ENCODE measurements at places on chromosomes 5 and 9.

- DNase-seq = no peak
These were observed 155.0 kb upstream of the PITX1 start for GRCh38 chr5:135189024-135189423.

GRCh38 chr9:115837618-115838017 lies 316.0 kb upstream of the PAPPA start:
- no peak for DNase-seq

DNA sequence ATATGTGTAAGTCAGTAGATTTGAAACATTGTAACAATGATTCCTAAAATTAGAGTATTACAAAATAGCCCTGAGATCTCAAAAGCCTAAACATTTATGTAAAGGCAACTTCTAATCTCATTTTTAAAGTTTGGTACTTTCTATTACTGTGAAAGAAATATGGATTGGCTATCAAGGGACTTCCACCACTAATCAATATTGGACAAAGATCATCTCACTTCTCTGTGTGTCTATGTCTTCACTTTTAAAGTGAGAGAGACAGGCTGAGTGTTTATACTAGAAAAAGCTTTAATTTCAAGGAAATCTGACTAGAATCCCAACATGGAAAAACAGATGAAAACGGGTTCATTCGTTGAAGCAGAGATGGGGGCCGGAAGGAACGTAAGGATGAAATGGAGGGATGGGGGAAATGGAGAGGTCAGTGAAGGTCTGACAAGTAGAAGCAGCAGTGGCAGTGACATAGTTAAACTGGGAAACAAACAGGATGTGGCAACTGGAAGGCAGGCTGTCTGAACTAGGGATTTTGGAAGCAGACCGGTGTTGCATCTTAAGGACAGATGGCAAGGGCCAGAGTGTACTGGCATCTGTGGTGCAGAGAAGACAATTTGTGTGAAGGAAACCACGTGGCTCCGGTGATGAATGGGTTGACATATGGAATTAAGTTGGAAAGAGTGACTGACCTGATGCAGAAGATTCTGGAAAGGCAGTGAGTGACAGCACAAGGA lies 60.8 kb downstream of the PDE4D start:
- DNase-seq = no peak

DNA sequence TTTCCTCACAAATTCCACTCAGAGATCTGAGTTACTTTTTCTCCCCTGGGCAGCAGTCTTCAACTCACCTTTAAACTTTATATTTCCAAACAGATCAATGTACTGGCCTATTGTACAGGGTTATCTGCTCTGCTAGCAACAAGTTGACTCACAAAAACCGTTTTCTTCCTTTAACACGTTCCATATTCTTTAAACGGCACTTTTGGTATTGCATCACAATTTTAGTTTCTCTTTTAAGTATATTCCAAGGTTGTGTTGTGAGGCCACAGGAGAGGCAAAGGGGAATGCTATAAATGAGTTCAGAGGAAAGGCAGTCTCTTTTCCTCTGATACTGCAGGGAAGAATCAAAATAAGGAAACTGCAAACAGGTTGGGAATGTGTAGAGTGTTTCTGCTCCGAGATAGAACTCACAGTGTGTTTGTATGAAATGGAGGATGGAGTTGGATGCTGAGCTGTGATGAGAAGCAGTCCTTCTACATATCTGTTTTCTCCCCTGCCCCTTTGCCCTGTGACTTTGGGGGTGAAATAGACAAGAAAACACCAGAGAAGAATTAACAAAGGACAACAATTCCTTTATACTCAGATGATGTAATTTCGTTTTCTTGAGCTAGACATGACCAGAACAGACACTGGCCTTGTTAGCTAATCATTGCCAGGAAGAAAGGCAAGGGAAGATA lies 9.9 kb upstream of the ALDOB start:
- no peak for DNase-seq

DNA sequence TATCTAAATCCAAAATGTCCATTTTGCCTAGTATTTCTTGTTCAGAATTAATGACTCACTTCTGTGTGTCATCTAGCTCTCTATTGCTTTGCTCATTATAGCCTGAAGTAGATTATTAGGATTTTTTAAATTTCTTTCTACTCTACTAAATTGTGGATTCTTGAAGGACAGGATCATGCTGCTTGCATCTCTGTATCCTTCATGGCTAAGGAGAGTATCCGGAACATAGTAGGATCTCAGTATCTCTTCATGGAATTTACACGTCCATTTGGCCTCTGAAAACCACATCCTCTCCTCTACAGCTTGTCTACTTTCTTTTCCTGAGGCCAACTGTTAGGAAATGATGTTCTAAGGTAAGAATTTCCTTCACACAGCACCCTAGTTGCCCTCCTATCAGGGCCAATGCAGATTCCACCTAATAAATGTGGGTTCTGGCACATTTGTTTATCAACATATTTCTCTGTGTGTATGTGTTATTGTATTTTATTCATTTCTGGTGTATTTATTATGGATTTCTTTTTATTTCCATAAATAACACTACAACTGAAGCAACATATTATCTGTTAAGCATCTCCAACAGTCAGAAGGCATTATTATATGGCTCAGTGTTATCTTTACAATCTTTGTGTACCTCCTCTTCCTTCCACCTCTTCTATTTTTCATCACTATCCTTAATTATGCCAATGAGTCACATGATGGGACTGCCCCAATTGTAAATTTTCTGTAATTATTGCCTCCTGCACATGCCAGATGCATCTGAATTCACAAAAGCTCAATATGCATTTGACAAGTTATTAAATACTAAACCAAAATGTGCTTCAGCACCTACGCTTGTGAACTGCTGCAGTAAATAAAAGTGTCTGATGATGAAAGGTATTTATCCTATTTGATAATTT lies 557.8 kb upstream of the TLE4 start:
- no peak for DNase-seq

DNA sequence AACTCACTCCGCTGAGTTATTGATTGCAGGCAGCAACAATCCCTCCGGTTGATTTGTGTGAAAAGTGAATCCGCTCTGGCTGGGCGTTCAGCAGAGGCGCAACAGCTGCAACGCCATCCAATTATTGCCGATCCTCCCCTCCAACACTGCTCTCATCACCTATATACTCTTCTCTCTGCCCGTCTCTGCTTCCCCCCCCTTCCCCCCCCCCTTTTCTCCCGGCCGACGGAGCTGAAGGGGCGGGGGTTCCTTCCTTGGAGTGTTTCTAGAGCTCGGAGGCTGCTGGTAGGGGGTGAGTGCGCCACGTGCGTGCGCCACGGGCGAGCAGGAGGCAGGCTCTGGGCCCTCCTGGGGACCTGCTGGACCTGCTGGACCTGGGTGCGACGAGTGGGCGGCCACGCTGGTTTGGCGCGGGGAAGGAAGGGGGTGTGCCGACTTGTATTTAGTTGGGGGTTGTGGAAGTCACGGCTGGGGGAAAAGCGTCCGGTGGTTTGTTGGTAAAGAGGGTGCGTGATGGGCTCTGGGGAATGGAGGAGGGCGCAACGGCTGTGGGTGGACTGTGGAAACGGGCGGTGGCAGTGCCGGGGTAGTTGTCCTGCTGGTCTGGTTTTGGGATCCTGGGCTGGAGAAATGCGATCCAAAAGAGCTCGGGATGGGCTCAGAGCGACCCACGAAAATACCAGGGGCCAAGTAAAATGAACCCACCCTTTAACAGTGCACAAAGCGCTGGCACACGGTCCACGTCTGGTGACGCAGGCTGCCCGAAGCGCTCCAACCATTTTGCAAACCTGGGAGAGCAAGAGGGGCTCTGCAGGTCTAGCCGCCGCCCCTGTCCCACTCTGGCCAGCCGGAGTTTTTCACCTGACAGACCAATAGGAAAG lies 6.4 kb upstream of the MEF2C start:
- DNase-seq = peak; percentile 50

Measured in erythroblast (primary cell).